ENCODE measurements at places on chromosomes 7 and 10. TPM values are rescaled to one million over a fixed set of nuclear protein-coding genes. Genes with fewer than 3 reads are reported as not detected.

- no peak overlapping the region for H3K27ac ChIP-seq
- no peaks in the 10 kb centered on the region for H3K36me3 ChIP-seq
- no peaks in the 10 kb centered on the region for H3K27me3 ChIP-seq
- no peak overlapping the region for H3K4me3 ChIP-seq
Observed at GRCh38 chr10:21473541-21473940, 51.9 kb downstream of the SKIDA1 start.

DNA sequence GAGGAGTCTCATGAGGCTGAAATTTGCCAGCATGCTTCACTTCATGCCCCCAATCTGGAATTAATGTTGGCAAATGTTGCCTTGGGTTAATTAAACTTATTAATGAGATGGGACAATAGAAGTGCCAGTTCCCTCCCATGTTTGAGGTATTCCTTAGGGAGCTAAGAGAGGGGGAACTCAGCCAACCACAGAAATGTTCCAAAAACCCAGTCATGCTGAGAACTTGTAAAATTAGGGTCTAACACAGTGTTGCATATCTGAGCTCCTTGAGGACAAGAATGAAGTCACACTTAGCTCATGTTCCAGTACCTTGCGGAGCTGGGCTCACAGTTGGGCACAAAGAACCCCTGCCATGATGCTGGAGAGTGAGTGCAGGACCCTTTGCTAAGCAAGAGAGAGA, 89.4 kb downstream of the OAT start:
- no peak overlapping the region for H3K27ac ChIP-seq
- H3K4me3 ChIP-seq, result no peak overlapping the region
- H3K4me1 ChIP-seq, result peaks cover 7% of the 10 kb centered on the region
- peaks cover 9% of the 10 kb centered on the region for H3K27me3 ChIP-seq

GRCh38 chr10:124419635-124420034, 912 bp upstream of the OAT start:
- peaks cover 18% of the 10 kb centered on the region for H3K4me1 ChIP-seq
- H3K36me3 ChIP-seq, result no peaks in the 10 kb centered on the region
- H3K27me3 ChIP-seq, result peaks cover 17% of the 10 kb centered on the region
- peak overlapping the region; percentile 89 for H3K4me3 ChIP-seq
- H3K27ac ChIP-seq, result no peak overlapping the region

DNA sequence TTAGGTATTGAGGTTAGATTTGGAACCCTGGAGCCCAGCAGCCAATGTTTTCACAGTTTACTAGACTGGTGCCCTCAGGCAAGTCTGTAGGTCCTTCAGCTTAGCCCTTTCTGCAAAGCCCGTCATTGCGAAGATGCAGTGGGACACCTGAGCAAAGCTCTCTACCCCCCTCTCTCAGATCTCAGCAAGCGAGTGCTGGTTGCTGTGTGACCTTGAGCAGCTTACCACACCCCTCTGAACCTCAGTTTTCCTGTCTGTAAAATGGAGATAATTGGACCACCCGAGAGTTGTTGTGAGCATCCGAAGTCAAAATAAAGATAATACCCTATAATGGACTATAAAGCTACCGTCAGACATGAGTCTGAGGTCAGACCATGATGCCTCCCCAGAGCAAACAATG, 3.7 kb downstream of the NPC1L1 start:
- H3K4me3 ChIP-seq, result no peak overlapping the region
- no peak overlapping the region for H3K27ac ChIP-seq
- H3K27me3 ChIP-seq, result no peaks in the 10 kb centered on the region
- no peaks in the 10 kb centered on the region for H3K4me1 ChIP-seq
- no peaks in the 10 kb centered on the region for H3K36me3 ChIP-seq
- peak; percentile 81 for DNase-seq

ZNF467 gene
- total RNA-seq, result not detected

DNA sequence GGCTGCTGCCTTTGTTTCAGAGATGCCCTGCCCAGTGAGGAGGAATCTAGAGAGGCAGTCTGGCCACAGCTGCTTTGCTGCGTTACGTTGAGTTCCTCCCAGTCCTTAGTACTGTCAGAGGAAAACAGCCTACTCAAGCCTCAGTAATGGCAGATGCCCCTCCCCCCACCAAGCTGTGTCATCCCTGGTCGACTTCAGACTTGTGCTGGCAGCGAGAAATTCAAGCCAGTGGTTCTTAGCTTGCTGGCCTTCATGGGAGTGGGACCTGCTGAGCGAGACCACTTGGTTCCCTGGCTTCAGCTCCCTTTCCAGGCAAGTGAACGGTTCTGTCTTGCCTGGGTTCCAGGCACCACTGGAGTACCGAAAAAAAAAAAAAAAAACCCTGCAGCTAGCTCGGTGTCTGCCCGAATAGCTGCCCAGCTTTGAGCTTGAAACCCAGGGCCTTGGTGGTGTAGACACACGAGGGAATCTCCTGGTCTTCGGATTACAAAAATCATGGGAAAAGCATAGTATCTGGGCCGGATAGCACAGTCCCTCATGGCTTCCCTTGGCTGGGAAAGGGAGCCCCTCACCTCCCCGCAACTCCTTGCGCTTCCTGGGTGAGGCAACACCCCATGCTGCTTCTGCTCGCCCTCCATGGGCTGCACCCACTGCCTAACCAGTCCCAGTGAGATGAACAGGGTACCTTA, 9.1 kb downstream of the SDHAF3 start:
- no peaks in the 10 kb centered on the region for H3K27me3 ChIP-seq
- H3K4me3 ChIP-seq, result no peak overlapping the region
- H3K27ac ChIP-seq, result no peak overlapping the region
- H3K36me3 ChIP-seq, result no peaks in the 10 kb centered on the region
- no peaks in the 10 kb centered on the region for H3K4me1 ChIP-seq

DNA sequence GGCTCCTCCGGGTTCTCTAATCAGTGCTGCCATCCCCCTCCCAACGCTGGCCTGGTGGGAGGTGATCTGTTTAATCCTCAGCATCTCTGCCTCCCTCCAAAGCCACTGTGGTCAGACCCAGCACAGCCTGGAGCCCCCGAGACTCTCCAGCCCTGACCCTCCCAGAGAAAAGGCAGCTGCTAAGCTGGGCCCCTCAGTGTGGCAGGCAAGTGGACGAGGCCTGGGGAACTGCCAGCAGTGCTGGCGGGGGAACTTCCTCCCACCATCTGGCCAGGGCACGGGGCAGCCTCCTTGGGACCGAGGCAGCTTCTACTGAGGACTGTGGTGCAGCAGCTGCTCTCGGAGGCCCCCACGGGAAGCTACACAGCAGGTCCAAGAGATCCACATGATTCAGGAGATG, 51.1 kb downstream of the DPYSL4 start:
- no peak overlapping the region for H3K27ac ChIP-seq
- H3K4me1 ChIP-seq, result no peaks in the 10 kb centered on the region
- no peaks in the 10 kb centered on the region for H3K27me3 ChIP-seq
- DNase-seq, result peak; percentile 66

- no peaks in the 10 kb centered on the region for H3K4me1 ChIP-seq
- no peak for DNase-seq
- H3K27me3 ChIP-seq, result peaks cover 8% of the 10 kb centered on the region
- no peak overlapping the region for H3K27ac ChIP-seq
- no peaks in the 10 kb centered on the region for H3K36me3 ChIP-seq
- no peak overlapping the region for H3K4me3 ChIP-seq
Observed at GRCh38 chr10:51080311-51081006, 6.2 kb downstream of the PRKG1 start.

ACHE gene
- under 0.01 TPM for total RNA-seq

DNA sequence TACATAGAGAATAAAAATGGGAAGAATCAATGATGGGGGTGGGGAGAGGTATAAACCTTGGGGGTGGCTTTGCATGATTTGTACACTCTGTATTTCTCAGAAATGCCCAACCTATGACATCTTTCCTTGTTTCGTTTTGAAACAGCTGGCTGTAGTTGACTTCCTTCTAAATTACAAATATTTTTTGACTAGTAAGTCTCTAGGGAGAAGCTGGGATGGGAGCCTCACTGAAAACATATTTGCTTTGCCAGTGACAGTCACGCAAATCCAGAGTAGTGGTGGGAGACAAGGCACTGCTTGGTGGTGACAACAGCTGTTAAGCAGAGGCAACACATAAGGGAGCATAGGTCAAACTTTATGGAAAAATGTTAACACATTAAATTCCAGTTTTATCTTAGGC, 440.5 kb downstream of the SEMA3D start:
- H3K4me1 ChIP-seq, result peaks cover 8% of the 10 kb centered on the region
- peak; percentile 66 for DNase-seq
- no peak overlapping the region for H3K27ac ChIP-seq
- no peaks in the 10 kb centered on the region for H3K27me3 ChIP-seq
- H3K4me3 ChIP-seq, result no peak overlapping the region

- no peaks in the 10 kb centered on the region for H3K4me1 ChIP-seq
- no peak for DNase-seq
- H3K36me3 ChIP-seq, result no peaks in the 10 kb centered on the region
- H3K4me3 ChIP-seq, result no peak overlapping the region
- no peaks in the 10 kb centered on the region for H3K27me3 ChIP-seq
- H3K27ac ChIP-seq, result no peak overlapping the region
Observed at GRCh38 chr7:117405519-117405918, 21.8 kb downstream of the ASZ1 start.

- no peak for DNase-seq
- no peak overlapping the region for H3K4me3 ChIP-seq
- no peaks in the 10 kb centered on the region for H3K4me1 ChIP-seq
- H3K36me3 ChIP-seq, result no peaks in the 10 kb centered on the region
Observed at GRCh38 chr10:57898231-57898630, 369.5 kb downstream of the IPMK start.

DNA sequence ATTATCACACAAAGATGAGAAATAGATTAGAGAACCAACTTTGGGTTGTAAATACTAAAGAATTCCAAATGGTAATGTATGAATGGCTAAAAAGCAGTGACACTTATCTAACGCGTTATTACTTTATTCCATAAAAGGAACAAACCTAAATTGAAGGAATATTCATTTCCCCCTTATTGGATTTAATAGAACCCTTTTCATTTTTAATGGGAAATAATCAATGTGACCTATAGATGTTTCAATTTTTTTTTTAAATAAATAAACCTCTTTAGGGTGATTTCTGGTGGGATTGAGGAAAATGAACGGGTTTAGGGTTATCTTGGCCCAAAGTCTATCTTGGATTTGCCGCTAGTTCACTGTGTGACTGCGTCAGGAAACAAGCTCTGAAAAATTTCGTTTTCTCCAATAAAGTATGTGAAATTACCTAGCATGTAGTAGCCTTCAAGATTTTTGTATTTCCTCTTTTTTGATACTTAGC, 1.9 kb upstream of the ACBD5 start:
- no peaks in the 10 kb centered on the region for H3K36me3 ChIP-seq
- no peak for DNase-seq
- H3K4me3 ChIP-seq, result peak overlapping the region; percentile 80

CRHR2 gene
- total RNA-seq, result not detected

DNA sequence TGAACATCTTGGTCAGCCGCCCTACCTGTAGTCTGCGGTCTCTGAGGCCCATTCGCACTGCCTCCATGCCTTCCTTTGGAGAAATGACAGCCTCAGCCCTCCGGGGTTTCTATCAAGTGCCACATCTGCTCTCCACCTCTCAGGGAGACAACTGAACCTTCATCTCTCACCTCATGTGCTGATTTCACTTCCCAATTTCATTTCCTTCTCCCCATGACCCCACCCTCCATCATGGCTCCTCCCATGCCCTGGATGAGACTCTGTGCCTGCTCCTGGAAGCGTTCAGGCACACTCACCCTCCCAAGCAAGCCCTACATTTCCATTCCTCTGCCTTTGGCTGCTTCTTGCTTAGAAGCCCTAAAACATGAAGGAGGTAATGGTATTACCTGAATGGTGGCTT, 7.8 kb upstream of the SCD start:
- H3K27ac ChIP-seq, result no peak overlapping the region
- no peak for DNase-seq
- no peak overlapping the region for H3K4me3 ChIP-seq
- H3K36me3 ChIP-seq, result no peaks in the 10 kb centered on the region

- no peak overlapping the region for H3K27ac ChIP-seq
- DNase-seq, result no peak
Observed at GRCh38 chr10:44564361-44564760, 179.5 kb upstream of the CXCL12 start.

- DNase-seq, result no peak
- no peaks in the 10 kb centered on the region for H3K36me3 ChIP-seq
- H3K4me3 ChIP-seq, result no peak overlapping the region
- no peaks in the 10 kb centered on the region for H3K27me3 ChIP-seq
- peaks cover 56% of the 10 kb centered on the region for H3K4me1 ChIP-seq
Observed at GRCh38 chr10:43814663-43815062, 166.0 kb upstream of the ZNF32 start.

DNA sequence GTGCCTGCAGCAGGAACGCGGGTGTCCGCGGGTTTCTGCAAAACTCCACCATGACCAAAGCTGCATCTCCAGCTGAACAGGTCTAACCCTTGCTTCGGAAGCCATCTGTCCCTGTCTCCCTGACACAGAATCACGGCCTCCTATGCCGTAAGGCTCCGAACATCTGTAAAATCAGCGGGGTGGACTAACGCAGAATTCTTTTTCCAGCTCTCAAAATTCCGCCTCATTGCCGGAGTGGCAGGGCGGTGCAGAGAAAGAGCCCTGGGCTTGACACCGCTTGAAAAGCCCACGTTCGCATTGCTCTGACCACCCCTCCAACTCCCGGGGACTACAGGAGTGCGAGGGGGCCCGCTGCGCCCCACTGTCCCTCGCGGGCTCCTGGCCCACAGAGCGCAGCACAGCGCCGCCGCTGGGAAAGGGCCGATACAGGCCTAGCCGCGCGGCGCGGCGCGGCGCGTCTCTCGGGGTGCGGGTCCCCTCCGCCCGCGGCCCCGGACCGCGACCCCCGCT, 409 bp downstream of the DNMBP start:
- peak; percentile 80 for DNase-seq
- no peaks in the 10 kb centered on the region for H3K27me3 ChIP-seq
- no peaks in the 10 kb centered on the region for H3K36me3 ChIP-seq
- H3K4me3 ChIP-seq, result peak overlapping the region; percentile 85

DNA sequence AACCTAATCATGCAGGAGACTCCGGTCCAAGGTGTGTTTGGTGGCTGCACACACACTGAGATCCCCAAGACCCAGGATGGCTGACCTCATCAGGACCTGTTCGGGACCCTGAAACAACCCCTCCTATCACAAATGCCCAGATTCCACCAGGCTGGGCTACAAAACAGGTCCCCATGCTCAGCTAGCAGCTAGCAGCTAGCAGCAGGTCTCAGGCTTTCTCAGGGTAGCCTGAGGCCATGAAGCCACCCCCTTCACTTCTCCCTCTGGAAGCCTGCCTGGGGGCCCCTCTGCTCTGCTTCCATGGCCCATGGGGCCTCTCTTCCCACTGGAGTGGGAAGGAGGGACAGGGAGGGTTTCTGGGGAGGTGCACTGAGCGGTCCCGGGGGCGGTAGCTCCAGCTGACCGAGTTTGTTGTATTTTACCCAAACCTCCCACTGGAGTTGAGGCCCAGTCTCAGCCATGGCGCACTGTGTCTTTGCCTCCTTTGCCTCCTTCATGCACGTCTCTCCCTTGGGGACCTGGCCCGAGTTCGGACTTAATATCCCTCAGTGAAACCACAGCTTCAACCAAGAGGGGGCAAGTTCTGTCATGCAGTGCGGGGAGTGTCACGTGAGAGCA, 95.1 kb upstream of the GPR26 start:
- H3K27me3 ChIP-seq, result no peaks in the 10 kb centered on the region
- DNase-seq, result no peak
- H3K36me3 ChIP-seq, result no peaks in the 10 kb centered on the region
- no peaks in the 10 kb centered on the region for H3K4me1 ChIP-seq
- H3K27ac ChIP-seq, result no peak overlapping the region
- H3K4me3 ChIP-seq, result no peak overlapping the region

All from osteoblast (primary cell).